Activated T-helper 1 cell treated with anti-CD3 and anti-CD28 coated beads, Interleukin-2, amount 50 U/mL, for 16 hours (primary cell): ENCODE measurements at places on chromosomes 4 and X.

DNA sequence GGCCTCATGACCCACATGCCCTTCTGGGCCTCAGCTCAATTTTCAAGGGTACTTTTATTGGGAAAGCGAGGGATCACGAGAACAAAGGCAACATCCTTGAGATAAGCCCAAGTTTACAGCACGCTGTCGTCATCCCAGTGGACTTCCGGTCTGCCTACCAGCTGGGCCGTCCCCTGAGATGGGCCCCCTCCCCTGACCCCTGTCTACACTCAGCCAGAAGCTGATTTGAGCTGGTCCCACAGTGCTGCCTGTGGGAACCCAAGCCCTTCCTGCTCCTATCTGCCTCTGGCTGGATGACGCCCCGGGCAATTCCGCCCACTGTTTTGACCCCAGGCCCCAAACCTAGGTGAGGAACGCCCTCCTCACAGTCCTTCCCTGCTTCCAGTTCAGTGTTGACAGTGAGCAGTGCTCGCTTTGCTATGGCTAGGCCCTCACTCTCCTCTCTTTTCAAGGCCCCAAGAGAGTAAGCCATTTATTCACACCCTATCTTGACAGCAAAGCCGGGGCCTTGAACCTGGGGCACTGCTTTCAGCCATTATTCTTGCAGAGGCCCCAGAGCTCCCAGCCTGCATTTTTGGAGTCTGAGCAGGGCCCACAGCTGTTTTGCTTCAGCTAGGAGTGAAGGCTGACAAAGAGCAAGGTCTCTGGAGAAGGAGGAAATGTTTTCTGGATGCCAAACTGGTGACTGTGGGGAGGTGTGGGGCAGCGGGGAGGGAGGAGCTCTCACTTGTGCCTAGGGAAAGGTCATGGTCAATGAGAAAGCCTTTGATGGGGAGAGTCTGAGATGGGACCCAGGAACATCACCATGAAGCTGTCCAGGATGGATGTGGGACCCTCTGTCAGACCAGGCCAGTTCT is 164.6 kb upstream of the BCOR start:
- DNase-seq = no peak

- no peak for DNase-seq
Measured at GRCh38 chrX:48667509-48667908, 16.1 kb upstream of the WAS start.

GRCh38 chr4:143372093-143372915 is 35.6 kb downstream of the GAB1 start:
- no peak for DNase-seq

GRCh38 chr4:128854433-128854832 is 44.9 kb downstream of the JADE1 start:
- no peak for DNase-seq
